ENCODE measurements at places on chromosomes 3 and 15.
A peak's percentile ranks its signal among the peaks of the same experiment; 100 is the strongest.

DNA sequence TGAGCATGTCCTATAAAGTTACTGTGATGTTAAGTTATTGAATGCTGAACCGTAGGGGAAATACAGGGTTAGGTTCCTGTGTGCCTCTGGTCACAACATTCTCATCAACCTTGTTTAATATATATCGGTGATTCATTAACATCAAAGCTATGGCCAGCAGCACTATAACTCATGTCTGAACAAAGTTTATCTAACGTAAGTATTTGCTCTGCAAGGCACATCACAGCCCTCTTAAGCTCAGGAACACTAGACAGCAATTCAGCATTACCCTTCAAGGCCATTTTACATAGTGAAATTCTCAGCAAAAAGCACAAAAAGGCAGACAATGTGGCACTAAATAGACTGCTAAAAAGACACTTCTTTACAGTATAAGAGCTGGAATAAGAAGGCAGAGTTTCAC lies 48.2 kb upstream of the FNDC3B start:
- DNase-seq = no peak

DNA sequence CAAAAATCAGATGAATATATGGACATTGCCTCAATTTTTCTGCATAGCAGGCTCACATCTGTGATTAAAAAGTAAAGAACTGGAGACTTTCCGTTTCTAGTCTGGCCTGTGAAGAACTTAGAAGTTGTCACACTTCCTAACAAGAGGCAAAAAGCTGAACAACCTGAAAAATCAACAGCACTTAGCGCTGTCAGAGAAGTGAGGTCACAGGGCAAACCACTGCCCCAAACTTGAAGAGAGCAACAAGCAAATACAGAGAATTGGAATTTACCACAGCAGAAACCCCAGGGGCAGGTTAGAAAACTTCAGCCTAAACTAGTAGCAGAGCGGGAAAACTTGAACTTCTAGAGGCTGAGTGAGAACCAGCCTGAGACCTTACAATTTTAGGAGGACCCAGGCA lies 38.9 kb downstream of the CCDC54 start:
- no peak for DNase-seq

- DNase-seq = no peak
Observed at GRCh38 chr15:69126054-69126469, 34.4 kb upstream of the GLCE start.

- no peak for DNase-seq
Observed at GRCh38 chr3:131033480-131034080, 6.9 kb downstream of the NEK11 start.

- no peak for DNase-seq
Observed at GRCh38 chr3:54856271-54856670, 71.6 kb downstream of the LRTM1 start.

GRCh38 chr3:87446849-87447387 lies 170.5 kb upstream of the POU1F1 start:
- no peak for DNase-seq

DNA sequence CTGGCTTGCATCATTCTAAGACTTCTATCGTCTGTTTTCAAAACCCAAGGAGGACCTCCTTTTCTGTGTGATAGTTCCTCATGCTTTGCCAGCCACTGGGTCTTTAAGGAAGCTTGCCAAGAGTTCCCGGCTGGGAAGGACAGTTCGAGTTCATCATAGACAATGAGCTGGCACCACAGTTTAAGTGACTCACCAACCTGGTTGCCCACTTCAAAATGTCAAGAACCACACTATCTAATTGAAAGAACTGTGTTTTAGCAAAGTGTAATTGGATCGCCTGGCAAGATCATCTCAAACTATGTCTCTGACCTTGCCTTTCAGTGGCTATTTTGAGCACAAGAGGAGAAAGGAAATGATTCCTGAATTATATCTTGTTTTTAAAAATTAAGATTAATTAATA lies 27.9 kb downstream of the SOX2 start:
- DNase-seq = no peak

GRCh38 chr15:45573961-45574629 lies 13.1 kb upstream of the BLOC1S6 start:
- DNase-seq = no peak

- no peak for DNase-seq
Observed at GRCh38 chr3:153215966-153216365, 53.9 kb downstream of the RAP2B start.

GRCh38 chr3:129121016-129121791 lies 400 bp downstream of the RAB43 start:
- peak; percentile 47 for DNase-seq

- no peak for DNase-seq
Observed at GRCh38 chr3:38247366-38248035, 18.1 kb upstream of the SLC22A13 start.

GRCh38 chr3:139329364-139329850 lies 14.4 kb upstream of the MRPS22 start:
- DNase-seq = peak; percentile 84

- DNase-seq = no peak
Observed at GRCh38 chr3:191343913-191344312, 13.6 kb upstream of the UTS2B start.
